ENCODE measurements at places on chromosomes 4 and X.
A peak's percentile ranks its signal among the peaks of the same experiment; 100 is the strongest.

GRCh38 chr4:168212656-168213055 is 105.9 kb downstream of the DDX60 start:
- no peak for DNase-seq

- no peak for DNase-seq
Measured at GRCh38 chrX:40671126-40671525, 23.8 kb upstream of the CXorf38 start.

DNA sequence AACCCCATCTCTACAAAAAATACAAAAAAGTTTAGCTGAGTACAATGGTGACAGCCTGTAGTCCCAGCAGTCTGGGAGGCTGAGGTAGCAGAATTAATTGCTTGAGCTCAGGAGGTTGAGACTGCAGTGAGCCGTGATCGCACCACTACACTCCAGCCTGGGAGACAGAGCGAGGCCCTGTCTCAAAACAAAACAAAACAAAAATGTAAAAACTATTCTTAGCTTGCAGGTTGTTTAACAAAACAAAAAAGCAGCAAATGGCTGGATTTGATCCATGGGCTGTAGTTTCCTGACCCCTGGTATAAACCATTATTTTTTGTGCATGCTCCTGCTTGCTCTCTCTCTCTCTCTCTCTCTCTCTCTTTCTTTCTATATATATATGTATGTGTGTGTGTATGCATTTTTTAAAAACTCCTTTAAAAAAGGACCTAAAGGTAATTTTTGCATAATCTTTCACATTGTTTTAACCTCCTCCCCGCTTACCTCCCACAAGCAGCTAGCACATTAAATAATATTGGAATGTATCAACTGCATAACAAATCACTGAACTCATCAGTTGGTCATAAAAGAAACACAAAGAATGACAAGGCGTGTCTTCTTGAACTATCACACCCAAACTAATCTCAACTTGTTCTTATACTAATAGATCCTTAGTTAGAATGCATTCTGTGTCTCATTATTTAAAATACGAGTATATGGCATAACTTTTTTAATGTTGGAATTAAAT is 4.8 kb downstream of the AREG start:
- no peak for DNase-seq

- no peak for DNase-seq
Measured at GRCh38 chr4:141524116-141524515, 112.3 kb upstream of the IL15 start.

DNA sequence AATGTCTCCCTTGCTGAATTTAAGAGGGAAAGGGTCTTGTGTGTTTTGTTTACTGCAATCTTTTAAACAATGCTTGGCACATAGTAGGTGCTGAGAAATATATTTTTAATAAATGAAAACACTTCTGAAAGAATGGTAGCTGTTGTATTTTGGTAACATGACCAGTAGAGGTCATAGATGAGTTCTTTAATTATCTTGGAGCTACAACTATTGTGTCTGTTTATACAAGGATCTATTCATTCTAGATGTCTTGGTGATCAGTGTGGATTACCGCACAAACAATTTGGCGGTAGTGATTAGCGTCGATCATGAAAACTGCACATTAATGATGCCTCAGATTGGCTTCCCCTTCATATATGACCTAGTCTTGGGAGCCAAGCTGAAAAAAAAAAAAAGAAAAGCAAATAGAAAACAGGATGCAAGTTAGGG is 21.4 kb upstream of the SCRG1 start:
- DNase-seq, result peak; percentile 65

- DNase-seq, result no peak
Measured at GRCh38 chrX:69196666-69197065, 31.4 kb upstream of the PJA1 start.

GRCh38 chr4:74433043-74433442 is 11.9 kb upstream of the AREG start:
- DNase-seq, result no peak

DNA sequence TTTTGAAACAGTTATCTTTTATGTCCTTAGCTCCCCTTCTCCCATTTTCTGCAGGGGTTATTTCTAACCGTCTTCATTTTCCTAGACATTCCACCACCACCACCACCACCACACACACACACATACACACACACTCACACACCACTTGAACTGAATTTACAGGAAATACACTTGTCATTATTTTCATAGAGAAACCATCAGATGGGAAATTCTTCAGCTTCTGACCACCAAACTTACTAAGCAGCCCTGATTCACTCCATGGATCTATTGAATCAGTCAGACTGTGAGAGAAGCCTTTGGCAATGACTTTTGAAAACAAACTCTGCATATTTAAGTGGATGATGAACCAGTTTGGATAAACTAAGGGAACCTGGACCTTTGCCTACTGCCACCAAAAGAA is 210.1 kb upstream of the NHS start:
- DNase-seq, result no peak

DNA sequence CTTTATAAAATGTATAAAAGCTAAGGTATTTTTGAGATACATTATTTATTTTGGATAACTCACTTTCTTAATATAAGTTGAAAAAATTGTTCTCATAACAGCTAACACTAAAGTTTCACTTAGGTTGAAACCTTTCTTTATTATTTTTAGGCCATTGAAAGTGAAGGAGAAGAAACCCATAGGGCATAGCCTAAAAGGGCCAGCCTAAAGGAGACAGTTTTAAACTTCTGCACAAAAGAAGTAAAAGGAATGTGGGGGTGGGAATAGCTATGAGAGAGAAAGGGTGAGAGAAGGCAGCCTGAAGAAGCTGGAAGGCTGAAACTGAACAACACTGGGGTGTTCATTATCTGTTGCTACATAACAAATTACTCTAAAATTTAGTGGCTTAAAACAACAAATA is 57.6 kb upstream of the RAPGEF2 start:
- no peak for DNase-seq

- DNase-seq, result no peak
Measured at GRCh38 chr4:186483656-186484055, 71.7 kb downstream of the MTNR1A start.

GRCh38 chr4:170306208-170306607 is 216.5 kb upstream of the AADAT start:
- DNase-seq, result no peak

DNA sequence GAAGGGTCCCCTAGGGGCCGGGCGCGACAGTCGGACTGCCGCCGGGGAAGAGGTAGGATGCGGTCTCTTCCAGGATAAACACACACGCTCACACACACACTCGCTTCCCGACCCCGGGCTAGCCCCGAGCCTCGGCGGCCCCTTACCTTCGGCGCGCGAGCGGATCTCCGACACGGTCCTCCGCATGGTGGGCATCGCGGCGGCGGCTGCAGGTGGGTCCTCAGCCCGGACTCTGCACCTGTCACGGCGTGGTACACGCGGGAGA is 294 bp downstream of the ATP8A1 start:
- no peak for DNase-seq

DNA sequence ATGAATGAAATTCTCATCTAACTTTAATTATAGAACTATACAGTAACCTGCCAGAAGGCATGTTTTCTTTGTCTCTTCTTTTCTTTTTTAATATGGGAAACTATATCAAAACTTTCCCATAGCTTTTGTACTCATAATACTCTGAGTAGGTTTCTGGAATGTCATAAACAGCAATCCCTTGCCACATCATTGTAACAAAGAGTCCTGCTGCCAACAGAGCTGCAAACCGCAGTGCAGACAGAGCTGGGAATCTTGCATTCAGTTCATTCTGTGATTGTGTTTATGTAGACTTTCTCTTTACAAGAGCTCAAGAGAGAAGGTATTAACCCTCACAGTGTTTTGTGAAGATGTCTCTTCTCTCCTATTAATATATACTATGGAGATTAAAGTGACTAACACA is 304.4 kb upstream of the SLIT2 start:
- no peak for DNase-seq

DNA sequence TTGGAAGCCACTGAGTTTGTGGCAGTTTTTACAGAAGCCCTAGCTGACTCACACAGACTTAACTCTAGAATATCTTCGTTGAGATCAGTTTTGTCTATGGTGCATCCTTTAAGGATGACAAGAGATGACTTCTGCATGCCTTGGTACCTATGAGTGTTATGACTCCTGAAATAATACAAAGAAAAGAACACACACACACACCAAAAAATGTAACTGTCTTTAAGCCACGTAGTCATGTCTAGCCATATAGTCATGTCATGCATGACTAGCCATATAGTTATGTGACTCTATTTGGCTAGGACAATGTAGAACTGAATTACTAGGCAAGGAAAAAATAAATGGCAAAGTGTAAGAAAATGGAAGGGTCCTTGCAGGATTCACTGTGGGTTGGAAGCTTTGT is 447.8 kb downstream of the NLGN4X start:
- no peak for DNase-seq

GRCh38 chr4:174483792-174484191 is 38.5 kb downstream of the HPGD start:
- DNase-seq, result no peak

- DNase-seq, result no peak
Measured at GRCh38 chr4:39568805-39569204, 41.6 kb upstream of the UGDH start.

- DNase-seq, result peak; percentile 50
Measured at GRCh38 chrX:102863735-102864134, 73.3 kb upstream of the RAB40AL start.

GRCh38 chr4:121791481-121791880 is 9.6 kb upstream of the EXOSC9 start:
- DNase-seq, result no peak

- no peak for DNase-seq
Measured at GRCh38 chrX:30714138-30714537, 60.9 kb downstream of the GK start.

DNA sequence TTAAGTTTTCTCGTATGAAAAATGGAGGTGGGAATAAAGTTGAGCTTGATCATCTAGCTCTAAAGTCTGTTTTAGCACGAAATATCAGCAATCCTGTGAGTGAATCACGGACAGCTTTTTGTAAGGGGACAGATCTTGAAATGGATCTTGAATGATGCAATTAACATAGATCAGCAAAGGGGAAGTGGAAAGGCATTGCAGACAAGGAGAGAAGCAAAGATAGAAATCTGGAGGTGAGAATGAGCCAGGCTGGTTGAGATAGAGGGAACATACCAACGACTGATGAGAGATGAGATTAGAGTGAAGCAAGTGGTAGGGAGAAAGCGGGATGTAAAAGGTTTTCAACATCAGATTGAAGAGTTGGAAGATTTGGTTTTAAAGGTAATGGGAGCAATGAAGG is 4.6 kb upstream of the DGKK start:
- no peak for DNase-seq

DNA sequence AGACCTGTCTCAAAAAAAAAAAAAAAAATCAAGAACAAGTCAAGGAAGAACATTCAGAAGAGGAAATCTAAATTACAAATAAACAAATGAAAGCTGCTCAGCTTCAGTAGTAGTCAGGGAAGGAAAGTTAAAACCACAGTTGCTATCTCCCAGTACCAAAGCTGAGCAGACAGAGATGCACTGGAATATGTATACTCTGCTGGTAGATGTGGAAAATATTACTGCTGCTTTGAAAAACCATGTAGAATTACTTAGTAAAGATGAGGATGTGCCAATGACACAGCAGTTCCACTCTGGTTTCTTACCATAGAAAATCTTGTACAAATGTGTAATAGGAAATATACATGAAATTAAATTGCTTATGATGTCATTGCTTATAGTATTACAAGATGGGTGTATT is 25.1 kb upstream of the PRKX start:
- DNase-seq, result no peak

DNA sequence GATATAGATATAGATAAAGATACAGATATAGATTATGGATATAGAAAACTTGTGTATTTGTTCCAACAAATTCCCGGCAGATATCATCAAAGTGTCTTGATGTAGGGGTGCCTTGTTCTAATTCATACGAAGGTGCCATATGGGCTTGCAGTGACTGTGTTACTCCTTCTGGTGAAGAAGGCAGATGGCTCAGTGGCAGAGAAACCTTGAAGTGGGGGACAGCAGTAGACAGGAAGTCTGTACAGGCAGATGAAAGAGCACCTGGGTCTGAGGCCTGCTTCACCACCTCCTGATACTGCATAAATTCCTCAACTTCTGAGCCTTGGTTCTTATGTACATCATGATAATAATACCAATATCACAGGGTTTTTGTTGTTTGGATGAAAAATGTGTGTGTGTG is 179.5 kb upstream of the GATB start:
- DNase-seq, result no peak

DNA sequence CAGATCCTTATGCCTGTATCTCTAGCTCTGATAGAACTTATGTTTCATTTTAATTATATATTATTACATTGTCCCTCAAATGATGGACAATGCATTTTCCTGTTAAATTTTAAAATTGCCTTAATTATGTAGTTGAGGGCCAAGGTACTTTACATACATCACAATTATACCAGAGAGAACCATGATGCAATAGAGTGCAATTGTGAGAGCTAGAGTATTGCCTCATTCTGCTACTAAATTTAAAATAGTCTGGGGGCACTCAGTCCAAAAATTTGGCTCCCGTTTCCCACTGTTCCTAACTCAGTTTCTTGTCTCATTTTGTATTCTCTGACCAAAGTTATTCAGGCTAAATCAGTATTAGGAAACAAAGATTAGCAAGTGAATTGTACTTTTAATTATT is 378.5 kb upstream of the ZFP42 start:
- no peak for DNase-seq

DNA sequence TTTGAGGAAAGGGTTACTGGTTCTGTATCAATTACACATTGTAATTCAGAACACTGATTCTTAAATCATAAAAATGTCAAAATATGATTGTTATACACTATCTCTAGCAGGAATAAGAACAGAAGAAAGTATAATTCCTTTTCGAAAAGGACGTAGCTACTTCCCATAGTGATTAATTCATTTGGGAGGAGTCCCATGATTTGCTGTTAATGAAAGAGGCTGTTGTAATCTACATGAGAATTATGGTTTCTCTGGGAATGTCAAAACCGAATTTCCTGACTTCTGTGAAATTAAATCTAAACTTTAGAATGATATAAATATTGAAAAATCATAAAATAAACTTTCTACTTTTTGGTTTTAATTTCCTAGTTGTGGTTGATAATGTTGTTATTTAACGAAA is 191.1 kb upstream of the ETNPPL start:
- DNase-seq, result peak; percentile 79

DNA sequence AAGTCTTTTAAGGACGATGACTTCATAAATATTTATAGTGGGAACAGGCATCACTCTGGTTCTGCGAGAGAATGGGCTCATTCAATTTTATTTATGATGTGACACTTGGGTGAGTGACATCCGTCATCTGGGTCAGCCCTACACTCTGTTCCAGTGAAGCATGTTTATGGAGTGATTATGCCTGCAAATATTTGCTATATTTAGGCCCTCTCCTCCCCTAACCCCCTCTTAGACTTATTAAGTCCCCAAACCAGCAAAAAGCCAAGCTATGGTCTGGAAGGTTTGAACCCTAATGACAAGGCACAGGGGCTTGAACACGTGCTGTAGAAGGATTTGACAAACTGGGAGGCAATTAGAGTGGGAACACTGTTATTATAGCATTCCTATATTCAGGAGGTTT is 55.9 kb downstream of the C4orf51 start:
- no peak for DNase-seq

Measured in COLO829 (cell line).